Activated naive CD8-positive, alpha-beta T cell treated with anti-CD3 and anti-CD28 coated beads, Interleukin-2, amount 10 ng/mL, durations not matched to agents 7 days and 5 days (primary cell): ENCODE measurements at places on chromosomes 2 and 18. TPM values are rescaled to one million over a fixed set of nuclear protein-coding genes. Genes with fewer than 3 reads are reported as not detected.

- DNase-seq = no peak
Measured at GRCh38 chr2:233853883-233854240, 473 bp downstream of the HJURP start.

Gene KIAA2012
- not detected for total RNA-seq

Gene C18orf54
- 8.0 TPM for total RNA-seq

DNA sequence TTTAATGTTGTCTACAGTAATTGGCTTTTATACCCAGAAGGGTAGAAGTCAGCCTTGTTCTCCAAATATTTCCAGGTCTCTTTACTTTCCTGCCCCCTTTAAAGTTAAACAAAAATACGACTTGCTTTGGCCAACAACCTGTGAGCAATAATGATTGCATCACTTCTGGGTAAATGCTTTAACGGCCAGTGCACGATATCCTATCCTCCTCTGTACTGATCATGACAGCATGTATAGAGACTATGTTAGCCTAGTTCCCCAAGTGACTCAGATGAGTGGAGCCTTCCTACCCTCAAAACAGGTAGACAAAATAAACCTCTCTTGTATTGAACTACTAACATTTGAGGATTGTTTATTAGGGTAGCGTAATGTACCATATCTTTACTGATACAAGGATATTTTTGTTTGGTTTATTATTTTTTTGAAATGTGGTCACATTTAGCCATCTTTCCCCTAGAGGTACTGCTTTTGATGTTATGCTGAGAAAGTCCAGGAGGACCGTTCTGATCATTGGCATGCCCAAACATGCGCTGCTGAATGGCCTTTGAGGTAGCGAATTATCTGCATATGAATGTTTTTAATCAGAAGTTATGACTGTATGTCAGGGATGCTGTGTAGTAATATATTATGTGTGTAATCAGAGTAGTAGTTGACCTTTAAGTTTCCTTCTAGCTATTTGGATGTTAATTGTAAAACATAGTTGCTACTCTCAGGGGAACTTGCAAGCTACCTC lies 262.6 kb upstream of the DCC start:
- DNase-seq = no peak

Gene CDH2
- not detected for total RNA-seq

Gene NEUROD1
- not detected for total RNA-seq

Gene SETBP1
- 1.9 TPM for total RNA-seq

Gene SPATA3
- total RNA-seq = not detected
